Memory B cell (primary cell): ENCODE measurements at places on chromosomes 11 and 22.

DNA sequence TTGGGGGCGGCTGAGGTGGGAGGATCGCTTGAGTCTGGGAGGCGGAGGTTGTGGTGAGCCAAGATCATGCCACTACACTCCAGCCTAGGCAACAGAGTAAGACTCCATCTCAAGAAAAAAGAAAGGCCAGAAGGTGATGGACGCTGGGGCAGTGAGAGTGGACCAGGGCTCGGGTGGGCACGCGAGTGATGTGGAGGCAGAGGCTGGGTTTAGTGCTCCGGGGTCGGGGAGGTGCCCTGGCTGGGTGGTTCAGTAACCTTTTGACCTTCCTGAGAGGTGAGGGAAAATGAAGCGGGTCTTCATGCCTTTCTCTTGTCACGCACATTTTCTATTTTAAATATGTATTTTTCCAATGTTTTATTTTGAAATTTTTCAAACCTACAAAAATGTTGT is 45.1 kb downstream of the ST14 start:
- DNase-seq = no peak

- DNase-seq = no peak
These were observed 12.0 kb downstream of the KMT2A start for GRCh38 chr11:118448294-118448693.

- DNase-seq = no peak
These were observed 90.3 kb downstream of the BLID start for GRCh38 chr11:122025757-122026156.

DNA sequence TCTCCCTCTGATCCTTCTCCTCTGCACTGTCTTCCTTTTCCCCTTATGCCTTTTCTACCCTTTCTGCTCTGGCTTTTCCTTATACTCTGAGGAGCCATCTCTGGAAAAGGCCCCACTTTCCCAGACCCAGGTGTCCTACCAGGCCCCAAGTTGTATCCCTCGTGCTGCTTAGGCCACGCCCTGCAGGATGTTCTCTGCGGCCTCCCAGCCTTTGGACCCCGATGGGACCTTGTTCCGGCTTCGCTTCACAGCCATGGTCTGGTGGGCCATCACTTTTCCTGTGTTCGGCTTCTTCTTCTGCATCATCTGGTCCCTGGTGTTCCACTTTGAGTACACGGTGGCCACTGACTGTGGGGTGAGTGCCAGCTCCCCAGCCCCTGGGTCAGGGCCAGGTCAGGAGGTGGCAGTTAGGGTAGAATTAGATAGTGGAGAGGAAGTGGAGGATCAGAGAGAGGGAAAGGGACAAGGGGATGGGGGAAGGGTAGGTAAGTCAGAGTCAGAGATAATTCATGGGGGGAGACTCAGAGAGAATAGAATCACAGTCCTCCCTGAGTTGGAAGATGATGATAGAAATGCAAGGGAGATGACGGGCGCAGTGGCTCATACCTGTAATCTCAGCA is 8.9 kb downstream of the PGAP2 start:
- DNase-seq = no peak

GRCh38 chr11:33362051-33362910 is 105.1 kb downstream of the HIPK3 start:
- DNase-seq = peak; percentile 33

DNA sequence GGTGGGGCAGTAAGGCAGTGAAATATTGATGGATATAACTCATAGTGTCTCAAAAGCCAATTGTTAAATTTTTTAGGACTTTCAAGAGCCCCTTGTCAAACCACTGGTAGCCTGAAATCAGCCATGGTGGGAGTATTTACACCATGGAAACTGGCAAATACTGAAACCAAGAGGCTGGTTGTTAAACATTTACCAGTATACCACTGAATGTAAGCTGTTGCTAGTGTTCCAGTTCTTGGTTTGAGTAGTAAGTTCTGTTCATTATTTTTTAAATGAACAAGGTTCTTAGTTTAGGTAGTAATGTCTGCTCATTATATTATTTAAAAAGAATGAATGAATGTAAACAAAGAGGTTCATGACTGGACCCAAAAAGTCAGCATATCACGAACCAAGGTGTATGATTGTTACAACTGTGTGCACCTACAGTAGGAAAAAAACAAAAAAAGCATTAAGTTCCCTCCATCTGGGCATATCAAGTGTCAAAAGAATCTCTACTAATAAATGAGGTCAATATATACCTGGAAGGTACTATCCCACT is 4.5 kb upstream of the EIF3F start:
- DNase-seq = no peak
